ENCODE measurements at places on chromosomes 3 and 15.
A peak's percentile ranks its signal among the peaks of the same experiment; 100 is the strongest.

GRCh38 chr3:142866841-142867631 lies 21.8 kb downstream of the PCOLCE2 start:
- DNase-seq: no peak

DNA sequence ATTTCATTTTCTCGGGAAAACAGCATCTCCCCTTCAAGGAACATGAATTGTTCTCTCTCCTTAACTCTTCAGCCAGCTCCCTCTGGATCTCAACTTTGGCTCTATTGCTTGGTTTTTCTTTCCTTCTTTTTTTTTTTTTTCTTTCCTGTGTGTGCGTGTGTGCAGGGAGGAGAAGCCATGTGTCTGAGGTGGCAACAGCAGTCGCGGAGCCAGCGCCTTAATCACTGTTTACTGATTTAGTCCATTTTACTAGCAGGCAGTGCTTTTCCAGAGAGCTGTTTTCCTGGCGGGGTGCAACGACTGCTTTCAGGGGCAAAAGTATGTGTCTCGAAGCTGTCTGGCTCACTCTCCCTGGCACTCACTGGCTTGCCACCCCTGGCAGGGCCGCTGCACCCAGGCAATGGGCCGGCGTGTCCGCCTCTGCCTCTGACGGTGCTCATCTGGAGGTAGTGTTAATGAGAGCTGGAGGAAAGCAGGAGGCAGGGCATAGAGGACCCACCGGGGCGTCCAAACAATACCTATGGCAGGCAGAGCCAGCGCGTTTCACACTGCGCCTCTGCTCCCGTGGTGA lies 835.4 kb upstream of the NR2F2 start:
- no peak for DNase-seq

DNA sequence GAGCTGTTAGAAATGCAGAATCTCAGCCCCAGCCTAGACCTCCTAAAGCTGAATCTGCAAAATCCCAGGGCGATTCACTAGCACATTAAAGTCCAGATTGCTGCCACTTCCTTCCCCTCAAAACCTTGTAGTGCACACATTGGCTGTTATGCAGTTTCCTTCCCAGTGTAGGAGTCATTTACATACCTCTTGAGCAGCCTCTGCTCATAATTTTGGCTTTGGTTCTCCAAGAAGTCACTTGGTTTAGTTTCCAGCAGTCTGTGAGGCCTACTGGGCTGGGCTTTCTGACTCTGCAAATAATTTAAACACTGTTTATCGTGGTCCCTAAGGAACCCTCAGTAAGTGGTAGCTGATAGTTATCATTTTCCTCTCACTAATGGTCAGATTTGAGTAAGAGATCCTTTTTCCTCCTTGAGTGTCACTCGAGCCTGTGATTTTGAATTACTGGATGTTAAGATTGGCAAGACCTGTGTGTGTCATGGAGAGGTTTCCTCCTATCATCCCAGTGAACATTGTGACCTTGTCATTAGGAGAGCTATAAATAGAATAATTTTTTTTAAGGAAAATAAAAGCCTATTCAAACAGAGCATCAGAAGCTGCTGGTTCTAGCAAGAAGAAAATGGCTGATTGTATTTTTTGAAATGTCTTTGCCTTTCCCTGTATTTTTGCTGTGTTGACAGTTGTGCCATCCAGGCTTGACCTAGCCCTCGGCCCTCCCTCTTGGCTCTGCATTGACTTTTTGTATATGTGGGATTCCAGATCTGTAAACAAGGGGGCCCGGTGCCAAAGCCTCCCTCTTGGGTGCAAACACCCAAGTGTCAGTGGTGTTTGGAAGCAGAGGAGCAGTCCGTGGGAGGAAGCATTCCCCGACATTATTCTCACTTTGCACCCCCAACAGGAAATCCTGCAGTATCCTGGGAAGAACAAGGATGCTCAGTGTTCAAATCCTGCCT lies 134.8 kb upstream of the ANKRD28 start:
- DNase-seq: no peak

- no peak for DNase-seq
Observed at GRCh38 chr3:171183042-171183441, 156.5 kb upstream of the SLC2A2 start.

DNA sequence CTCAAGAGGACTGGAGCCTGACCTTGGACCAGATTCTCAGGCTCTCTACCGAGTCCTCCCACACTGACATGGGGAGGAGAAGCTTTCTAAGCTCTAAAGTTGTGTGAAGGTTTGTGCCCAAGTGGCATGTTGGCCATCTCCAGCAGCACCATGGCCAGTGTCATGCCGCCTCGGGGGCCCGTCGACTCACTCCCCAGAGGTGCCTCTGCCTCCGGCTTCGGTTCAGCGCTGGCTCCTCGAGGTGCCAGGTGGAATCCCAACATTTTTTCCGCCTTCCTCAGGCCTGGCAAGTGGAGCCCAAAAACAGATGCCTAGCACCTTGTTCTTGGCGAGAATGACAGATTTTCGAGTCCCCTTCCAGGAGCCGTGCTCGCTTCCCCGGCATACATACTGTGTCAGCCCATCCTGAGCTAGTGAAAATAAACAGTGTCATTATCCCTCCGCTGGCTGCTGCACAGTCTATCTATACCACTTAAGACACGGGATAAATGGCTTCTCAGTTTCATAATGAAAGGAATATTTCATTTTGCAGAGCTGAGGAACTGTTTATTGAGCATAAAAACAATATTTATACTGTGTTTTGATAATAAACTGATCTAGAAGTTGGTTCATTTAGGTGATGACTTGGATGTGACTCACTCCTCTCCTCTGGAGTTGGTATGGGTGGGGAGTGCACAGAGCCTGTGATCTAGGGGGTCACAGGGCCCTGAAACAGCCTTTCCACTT lies 328.5 kb upstream of the TLE3 start:
- DNase-seq: no peak

- no peak for DNase-seq
Observed at GRCh38 chr15:63494408-63494807, 10.0 kb upstream of the USP3 start.

DNA sequence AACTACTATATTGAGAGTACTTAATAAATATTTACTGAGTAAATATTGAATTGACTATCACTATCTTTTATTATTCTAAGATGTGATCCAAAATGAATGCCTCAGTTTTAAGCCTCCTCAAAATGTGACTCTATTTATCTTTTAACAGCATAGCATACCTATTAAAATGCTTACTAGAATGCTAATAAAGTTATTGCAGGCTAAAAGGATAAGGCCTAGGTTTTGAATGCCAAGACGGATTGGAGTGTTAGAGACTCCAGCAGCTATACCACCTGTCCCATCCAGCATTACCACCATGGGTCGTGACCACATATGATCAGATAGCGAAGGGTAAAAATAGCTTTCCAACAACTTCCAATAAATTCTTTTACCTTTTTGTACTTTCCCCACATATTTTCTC lies 64.7 kb upstream of the MYRIP start:
- no peak for DNase-seq

DNA sequence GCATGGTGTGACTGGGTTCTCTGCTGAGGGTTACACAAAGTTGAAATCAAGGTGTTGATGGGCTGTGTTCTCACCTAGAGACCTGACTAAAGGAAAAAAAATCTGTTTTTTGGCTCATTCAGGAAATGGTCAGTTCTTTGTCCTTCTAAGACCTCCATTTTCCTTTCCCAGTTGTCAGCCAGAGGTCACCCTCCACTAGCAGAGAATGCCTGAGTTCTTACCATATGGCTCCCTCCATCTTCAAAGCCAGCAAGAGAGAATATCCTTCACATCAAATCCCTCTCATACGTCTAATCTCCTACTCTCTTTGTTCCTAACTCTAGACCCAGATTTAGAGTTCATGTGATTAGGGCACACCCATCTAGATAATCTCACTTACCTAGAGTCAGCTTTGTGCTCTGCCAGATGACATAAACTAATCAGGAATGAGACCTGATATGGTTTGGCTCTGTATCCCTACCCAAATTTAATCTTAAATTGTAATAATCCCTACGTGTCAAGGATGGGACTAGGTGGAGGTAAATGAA lies 19.4 kb downstream of the ANKRD28 start:
- DNase-seq: no peak

- no peak for DNase-seq
Observed at GRCh38 chr15:61857169-61857829, 202.9 kb downstream of the VPS13C start.

DNA sequence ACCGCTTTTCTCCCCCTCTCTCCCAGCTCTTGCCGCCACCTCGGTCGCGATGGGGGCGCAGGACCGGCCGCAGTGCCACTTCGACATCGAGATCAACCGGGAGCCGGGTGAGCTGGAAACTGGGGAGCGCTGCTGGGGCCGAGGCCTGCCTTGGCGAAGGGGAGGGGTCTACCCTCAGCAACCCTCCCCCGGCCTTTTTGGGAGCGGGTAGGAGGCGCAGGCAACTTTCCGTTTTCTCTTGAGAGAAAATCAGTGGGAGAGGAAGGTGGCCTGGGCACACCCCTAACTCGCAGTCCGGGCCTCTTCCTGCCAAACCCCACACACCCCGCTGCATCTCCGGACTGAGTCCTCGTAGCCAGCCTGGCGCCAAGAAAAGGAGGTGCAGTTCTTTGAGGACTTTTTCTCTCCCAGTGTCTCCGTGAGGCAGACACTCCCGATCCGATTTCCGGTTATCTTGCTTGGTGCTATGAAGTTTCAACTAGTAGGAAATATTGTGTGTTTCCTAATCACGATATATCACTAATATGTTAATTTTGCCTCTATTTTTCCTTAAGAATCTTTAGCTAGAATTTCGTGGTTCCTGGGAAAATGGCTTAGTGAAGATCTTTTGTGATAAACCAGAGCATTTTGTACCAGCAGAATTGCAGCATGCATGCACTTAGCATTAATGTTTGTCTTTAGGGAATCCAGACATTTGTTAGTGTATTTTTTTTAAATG lies 631 bp downstream of the NKTR start:
- DNase-seq: peak; percentile 41

Data from stimulated activated CD8-positive, alpha-beta memory T cell treated with anti-CD3 and anti-CD28 coated beads, Interleukin-2, amount 100 ng/mL, for 48 hours (primary cell).